ENCODE measurements at places on chromosomes 7 and 10.

DNA sequence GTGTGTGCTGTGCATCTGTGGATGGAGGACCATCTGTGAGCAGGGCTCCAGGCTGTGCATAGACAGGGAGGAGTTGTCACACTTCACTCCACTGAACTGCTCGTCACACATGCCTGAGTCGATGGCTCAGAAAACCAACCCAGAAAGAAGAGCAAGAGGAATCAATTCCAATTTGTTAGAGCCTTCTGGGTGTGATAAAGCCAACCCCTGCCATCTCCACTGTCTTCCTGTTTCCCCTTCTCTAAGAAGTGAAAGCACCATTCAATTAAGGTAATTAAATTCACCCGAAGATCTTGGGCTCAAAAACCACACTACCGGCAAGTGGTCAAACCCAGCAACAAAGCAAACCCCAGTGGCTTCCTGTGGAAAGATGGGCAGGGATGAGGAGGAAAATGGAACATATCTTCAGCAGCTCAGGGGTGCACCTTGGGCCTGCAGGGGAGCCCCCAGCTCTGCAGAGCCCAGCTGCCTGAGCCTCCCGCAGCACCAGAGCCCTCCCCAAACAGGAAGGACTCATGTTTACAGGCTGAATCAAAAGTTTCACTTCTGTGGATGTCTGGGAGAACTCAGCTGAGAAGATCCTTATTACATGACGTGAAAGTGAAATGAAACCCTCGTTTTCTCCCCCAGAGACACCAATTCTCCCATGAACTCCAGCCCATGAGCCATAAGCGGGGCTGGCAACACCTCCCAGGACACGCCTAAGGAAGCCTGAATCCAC, 10.9 kb downstream of the C10orf71 start:
- DNase-seq, result no peak

GRCh38 chr7:96277921-96278320, 44.0 kb downstream of the SLC25A13 start:
- no peak for DNase-seq

DNA sequence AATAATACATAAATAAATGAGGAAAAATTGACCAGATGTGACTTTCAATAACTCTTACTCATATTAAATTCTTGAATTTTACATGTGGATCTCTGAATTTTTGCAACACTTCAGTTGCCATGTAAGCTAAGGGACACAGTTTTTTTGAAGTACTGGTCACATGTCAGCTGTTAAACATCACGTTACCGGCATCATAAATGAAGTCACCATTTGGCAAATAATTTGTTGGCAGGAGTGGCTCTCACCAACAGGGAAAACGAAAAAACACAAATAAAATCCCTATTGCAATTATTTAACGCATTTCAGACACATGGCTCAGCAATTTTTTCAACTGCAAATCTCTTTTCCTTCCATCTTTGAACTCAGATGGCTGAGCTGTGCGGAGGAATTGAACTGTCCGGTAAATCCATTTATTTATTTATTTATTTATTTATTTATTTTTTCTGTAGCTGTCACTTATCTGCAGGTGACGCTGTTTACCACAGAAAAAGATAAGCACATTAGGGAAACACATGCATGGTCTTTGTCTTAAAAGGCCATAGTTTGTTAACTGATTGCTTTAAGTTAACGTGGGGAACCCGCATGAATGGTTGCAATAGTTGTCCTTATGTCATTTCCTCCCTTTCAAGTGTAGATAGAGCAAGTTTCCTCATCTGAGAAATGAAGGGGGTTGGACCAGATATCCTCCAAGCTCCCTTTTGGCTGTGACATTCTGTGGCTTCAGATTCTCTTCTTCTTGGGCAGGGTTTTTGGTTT, 64.7 kb upstream of the JAZF1 start:
- DNase-seq, result no peak

DNA sequence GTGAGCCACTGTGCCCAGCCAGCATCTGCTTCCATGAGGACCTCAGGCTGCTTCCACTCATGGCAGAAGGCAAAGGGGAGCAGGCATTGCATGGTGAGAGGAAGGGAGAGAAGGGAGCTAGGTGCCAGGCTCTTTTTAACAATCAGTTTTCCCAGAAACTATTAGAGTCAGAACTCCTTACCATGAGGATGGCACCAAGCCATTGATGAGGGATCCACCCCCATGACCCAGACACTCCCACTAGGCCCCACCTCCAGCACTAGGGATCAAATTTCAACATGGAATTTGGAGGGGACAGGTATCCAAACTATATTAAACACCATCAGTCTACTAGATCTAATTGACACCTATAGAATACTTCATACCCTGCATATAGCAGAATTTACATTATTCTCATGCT, 14.2 kb upstream of the MCM10 start:
- no peak for DNase-seq

DNA sequence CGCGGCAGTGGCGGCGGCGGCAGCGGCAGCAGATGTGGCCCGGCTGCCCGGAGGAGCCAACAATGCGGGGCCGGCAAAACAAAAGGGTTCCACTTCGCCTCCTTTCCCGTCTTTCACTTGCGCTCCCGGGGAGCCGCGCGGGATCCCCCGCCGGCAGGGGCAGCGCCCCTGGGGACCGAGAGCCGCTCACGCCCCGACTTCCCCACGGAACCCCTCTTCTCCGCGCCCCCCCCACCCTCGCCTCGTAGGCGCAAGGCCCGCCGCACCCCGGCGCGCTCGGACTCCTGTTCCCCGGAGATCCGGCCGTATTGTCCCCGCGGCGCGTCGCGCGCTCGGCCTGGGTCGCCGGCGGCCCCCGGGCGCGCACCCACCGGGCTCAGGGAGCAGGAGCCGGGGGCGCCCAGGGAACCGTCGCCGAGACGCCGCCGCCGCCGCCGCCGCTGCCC, 854 bp downstream of the CTBP2 start:
- DNase-seq, result no peak

DNA sequence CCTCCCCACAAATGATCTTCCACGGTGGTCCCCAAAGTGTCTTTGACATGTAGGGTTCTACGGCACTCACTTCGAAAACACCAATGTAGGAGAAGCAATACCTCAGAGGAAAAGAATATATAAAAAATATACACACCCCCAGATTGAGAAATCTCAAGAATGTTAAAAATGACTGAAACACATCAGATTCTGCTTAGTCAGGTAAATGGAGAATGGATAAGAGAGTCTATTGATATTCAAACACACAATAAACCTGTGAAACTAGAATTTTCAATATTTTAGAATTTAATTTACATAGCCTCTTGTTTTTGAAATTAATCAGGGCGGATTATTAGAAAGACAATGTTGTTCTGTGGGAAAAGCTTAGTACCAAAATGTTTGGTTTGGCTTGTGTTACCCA, 712.4 kb downstream of the GATA3 start:
- no peak for DNase-seq

- DNase-seq, result no peak
Observed at GRCh38 chr10:91313796-91314485, 93.5 kb downstream of the PCGF5 start.

DNA sequence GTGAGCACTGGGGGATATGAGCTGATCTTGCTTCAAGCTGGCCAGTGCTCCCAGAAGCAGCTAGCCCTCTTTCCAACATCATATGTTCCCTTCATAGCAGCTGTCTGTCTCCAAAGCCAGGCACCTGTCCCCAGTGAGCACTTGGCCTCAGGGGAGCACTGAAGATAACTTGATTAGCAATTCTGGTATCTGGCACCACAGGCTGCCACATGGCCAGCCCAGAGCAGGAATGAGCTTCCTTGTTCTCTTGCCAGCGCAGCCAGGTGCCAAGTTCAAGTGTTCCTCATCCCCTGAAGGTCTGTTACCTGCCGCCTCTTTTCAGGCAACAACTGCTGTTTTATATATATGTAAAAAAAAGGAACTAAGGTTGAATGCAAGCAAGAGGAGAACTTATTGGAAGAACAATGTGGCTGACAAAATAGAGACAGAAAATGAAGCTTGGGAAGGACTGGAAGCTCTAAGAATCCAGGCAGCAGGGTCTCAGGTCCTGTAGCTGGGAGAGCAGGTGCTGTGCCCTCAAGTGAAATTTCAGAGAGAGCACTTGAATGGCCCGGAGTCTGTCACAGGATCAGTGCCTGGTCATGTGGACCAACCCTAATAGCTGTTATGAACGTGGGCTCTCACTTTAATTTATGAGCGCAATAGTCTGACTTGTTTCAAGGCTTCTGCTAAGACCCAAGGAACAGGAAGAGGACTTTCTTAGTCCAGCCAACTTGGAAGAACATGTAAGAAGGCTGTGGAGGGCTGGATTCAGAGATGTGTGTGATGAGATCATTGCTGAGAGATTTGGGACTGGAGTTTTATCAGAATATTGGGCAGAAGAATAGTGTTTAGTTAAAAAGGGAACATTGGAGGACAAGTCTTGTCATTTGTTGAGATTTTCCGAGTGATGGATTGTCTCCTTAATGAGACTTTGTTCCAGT, 267.2 kb downstream of the GLRX3 start:
- no peak for DNase-seq

GRCh38 chr7:48901966-48902365, 22.4 kb upstream of the CDC14C start:
- no peak for DNase-seq

- DNase-seq, result no peak
Observed at GRCh38 chr7:26477381-26477990, 185.8 kb downstream of the SNX10 start.

- DNase-seq, result no peak
Observed at GRCh38 chr10:42640610-42641229, 2.4 kb upstream of the ZNF33B start.

DNA sequence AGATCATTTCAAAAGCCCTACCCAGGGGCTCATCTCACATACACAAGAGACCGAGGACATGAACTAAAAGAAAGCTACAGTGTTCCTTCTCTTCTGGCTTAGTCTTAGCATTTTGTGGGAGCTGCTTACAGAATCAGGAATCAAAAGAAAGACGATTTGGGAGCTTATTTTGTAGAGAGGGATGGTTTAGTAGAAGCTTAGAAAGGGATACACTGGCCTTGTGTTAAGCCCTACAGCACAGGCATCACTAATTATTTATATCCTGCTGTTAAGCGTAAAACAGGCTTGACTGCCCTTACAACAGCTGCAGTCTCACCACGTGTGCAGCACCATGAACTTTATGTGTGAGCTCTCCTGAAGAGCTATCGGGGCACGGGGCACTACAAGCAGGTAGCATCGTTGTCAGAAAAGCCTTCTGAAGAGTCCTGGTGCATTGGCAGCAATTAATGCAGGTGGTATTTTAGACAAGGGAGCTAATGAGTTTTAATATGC, 798.3 kb downstream of the NXPH1 start:
- DNase-seq, result no peak

DNA sequence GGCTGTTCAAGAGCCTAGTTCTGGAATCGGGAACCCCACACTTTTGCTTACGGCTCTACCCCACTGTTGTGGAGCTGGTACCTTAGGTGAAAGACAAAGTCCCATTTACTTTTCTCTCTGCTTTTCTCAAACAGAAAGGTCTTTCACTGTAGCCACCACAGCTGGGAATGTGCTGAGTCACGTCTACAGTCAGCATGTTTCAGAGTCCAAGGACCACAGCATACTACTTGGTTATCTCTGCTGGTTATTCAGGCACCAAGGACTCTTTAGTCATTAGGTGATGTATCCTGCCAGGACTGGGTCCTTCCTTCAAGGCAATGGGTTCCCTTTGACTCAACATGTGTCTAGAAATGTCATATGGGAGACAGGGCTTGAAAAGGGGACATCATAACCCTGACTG, 266.8 kb upstream of the STEAP1 start:
- DNase-seq, result no peak

GRCh38 chr10:109940553-109940952, 17.2 kb upstream of the XPNPEP1 start:
- DNase-seq, result no peak

- DNase-seq, result no peak
Observed at GRCh38 chr7:93736668-93737369, 153.7 kb downstream of the TFPI2 start.

DNA sequence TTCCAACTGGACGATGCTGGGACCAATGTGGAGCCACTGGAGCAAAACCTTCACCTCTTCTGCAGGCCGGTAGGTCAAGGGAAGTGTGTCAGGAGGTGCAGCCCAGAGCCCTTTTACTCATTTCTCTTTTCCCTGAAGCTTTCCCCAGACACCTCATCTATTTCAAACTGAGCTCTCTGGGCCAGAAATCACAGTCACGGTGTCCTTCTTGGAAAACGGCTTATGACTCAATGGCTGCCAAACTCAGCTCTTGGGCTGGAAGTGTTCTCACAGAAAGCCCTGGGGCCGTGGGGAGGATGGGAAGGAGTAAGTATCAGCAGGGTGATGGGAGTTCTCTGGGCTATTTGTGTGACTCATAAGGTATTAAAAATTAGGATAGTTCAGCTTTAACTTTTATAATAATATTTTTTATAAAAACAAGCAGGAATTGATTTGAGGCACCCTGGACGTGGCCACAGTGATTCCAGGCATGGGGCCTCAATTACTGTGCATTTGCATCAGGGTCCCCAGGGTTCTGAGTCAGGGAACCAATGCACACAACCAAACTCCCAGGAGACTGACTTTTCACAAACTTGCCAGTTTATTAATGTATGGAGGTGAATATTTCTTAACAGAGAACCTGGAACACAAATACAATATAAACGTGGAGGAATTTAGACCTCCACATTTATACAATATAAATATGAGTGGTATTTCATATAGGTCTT, 187.4 kb upstream of the TMEM72 start:
- no peak for DNase-seq

DNA sequence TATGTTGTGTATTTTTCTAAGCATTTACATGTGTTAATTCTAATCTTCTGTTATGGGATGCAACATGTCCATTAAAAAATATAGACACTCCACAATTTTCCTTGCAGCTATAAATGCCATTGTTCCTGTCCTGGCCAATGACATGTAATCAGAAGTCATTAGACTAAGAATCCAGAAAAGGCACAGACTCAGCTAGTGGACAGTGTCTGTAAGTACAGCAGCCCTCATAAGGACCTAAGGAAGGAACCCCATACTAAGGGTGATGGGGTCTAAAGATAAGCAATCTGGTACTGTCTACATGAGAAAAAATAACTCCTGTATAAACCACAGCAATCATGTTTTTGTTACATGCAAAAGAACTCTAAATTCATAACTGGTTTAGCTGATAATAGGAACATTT, 115.9 kb downstream of the GPR85 start:
- no peak for DNase-seq

GRCh38 chr10:121732172-121732571, 133.9 kb upstream of the FGFR2 start:
- DNase-seq, result no peak

GRCh38 chr10:71092812-71093401, 119.5 kb upstream of the UNC5B start:
- no peak for DNase-seq

- DNase-seq, result no peak
Observed at GRCh38 chr7:155058896-155059295, 11.2 kb upstream of the HTR5A start.

Data from HS-27A (cell line).